ENCODE measurements at places on chromosomes 13 and 19.

DNA sequence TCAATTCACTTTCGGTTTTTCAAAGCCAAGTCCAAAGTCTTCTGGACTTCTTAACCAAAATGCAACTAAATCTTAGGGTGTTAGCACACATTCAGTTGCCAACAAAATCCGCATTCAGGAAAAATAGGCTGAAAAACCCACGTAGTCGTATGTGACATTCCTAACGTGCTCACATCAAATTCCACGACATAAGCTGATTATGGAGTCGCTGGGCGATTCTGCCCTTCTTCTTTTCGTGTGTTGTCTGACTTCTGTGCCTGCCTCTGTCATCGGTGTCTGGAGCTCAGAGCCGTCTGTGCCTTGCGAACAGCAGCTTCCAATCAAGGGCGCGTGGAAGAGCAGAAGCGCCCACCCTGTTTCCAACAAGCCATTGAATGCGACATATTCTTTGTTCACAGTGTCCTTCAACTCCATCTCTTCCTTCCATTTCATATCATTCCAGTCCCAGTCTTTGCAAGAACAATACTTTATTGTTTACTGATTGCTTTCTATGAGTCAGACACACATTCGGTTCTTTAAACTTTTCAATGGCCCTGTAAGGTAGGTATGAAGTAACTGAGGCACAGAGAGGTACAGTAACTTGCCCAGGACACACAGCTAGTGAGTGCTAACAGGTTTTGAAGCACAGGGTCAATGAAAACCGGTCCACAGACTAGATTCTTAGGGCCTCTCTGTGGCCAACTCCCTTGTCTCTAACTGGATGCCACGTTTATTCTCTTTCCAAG lies 8.2 kb upstream of the ZNF507 start:
- no peak for DNase-seq

- DNase-seq, result no peak
Observed at GRCh38 chr19:18141031-18141430, 11.9 kb upstream of the PIK3R2 start.

DNA sequence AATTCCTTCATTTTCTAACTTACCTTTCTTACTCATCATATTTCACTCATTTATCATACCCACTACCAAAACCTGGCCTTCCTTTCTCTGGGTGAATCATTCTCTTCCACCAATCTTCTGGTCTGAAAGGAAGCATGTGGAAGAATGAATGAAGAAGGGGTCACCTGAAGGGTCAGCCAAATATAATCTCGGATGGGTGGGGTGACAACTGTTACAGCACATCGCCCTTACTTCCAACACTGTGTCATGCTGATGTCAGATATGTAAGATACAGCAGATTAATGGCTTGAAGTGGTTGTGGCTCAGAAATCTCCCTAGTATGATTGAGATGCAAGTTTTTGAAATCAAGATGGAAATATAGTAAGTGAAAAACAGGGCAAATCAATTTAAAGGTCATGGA lies 401.7 kb upstream of the HTR2A start:
- DNase-seq, result no peak

GRCh38 chr13:74154981-74155380 lies 20.8 kb upstream of the KLF12 start:
- no peak for DNase-seq

- DNase-seq, result no peak
Observed at GRCh38 chr13:99218126-99218525, 17.5 kb downstream of the UBAC2 start.

DNA sequence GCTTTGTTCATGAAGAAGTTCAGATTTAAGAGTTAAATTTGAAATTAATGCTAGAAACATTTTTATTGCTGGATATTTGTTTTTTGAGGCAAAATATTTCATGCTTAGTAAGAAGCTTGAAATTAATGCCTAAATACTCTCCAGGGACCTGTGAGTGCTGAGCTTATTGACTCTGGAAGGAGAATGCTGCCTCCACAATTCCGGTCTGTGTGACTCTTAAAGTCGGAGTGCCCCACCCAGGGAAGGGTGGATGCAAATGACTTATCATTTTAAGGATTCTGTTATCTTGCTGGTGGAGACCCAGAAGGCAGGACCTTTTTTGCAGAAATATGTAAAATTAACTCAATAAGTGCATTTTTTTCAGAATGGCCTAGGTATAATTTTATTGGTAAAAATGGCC lies 143.8 kb upstream of the RXFP2 start:
- DNase-seq, result no peak
